ENCODE measurements at places on chromosomes 5 and 9. TPM values are rescaled to one million over a fixed set of nuclear protein-coding genes. Genes with fewer than 3 reads are reported as not detected.

The BTNL8 gene
- polyA plus RNA-seq, result not detected

The ZNF189 gene
- polyA plus RNA-seq, result 5.9 TPM

The TOR2A gene
- polyA plus RNA-seq, result 12.5 TPM

The RNF183 gene
- not detected for polyA plus RNA-seq

The IRX2 gene
- 1.1 TPM for polyA plus RNA-seq

The C9orf50 gene
- polyA plus RNA-seq, result 0.20 TPM

The FBP2 gene
- polyA plus RNA-seq, result not detected
